ENCODE measurements at places on chromosomes 7 and 10.

- no peak for DNase-seq
Measured at GRCh38 chr10:4333459-4333894, 492.5 kb upstream of the AKR1E2 start.

DNA sequence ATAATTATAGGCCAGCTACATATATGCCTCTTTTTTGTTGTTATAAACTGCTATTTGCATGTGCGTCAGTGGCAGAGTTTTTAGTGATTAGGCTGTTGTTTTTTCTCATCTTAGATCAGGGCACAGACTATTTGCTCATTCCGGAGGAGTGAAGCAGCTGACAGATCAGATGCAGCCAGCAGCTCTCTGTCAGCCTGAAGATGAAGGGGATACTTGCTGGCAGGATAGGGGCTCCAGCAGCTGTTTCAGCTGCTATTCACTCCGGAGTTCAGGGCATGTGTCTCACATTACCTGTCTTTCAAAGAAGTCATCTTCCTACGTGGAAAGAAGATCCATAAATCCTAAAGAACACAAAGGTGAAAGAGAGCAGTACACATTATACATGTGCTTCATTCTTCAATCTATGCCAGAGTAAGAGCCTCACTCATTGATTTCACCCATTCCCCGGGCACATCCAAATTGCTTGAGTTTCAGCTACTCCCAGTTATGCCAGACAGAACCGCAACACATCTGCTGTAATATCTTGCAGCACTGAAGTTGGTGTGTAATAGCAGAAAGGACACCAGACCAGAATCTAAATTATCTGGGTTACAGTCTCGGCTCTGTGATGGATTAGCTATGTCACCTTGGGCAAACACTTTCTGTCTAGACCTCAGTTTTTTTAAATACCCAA lies 182.8 kb upstream of the CHRM2 start:
- DNase-seq = no peak

GRCh38 chr10:19979628-19980027 lies 163.4 kb downstream of the PLXDC2 start:
- DNase-seq = no peak

GRCh38 chr7:76411626-76412025 lies 2.1 kb upstream of the SSC4D start:
- no peak for DNase-seq

DNA sequence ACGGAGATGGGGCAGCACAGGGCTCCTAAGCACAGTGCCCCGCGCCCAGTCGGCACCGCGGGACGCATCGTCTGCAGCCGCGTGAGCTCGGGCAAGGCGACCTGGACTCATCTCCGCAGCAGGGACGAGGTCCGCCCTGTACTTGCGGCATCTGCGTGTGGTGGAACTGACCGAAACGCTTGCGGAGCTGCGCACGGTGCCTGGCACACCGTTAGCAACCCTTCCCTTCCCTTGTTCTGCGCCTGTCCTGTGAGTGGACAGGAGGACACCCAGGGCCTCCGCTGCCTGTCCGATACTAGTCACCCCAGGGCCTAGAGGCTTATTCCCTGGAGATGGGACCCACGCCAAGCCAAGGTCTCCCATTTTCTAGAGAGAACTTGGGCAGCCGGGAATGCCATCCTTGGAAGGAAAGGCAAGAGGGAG lies 98.5 kb downstream of the WDR11 start:
- no peak for DNase-seq

DNA sequence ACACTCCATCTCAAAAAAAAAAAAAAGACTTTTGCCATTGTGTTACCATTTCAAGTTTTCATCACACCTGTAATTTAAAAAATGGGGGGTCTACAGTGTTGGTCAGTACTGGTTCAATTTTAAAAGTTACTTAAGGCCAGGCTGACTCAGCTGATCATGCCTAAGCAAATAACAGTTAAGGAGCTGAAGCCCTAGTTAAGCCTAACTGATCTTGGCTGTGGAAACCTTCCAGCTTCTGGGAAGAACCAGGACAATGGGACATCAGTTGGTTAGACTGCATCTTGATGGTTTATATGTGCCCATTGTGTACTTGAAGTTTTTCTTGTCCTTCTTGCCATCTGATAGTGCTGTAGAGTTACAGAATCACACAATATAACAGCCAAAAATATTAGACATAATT lies 26.7 kb downstream of the VCL start:
- no peak for DNase-seq

- DNase-seq = no peak
Measured at GRCh38 chr7:2498708-2499107, 20.9 kb upstream of the LFNG start.

DNA sequence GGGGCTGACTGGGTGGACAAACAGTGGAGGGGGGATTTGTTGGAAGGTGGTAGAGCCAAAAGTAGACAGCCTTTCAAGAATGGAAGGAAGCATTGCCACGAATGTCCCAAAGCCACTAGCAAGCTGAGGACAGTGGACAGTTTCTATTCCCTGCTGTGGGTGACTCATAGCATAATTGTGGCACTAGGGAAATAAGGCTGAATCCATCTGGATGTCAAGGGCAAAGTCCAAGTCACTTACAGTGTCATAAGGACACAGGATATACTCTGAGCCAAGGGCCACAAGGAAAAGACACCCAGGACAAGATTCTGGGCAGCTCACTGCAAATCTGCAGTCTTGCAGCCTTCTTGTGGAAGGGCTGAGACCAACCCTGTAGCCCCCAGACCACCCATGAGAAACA lies 79.7 kb downstream of the FRMPD2 start:
- DNase-seq = no peak

DNA sequence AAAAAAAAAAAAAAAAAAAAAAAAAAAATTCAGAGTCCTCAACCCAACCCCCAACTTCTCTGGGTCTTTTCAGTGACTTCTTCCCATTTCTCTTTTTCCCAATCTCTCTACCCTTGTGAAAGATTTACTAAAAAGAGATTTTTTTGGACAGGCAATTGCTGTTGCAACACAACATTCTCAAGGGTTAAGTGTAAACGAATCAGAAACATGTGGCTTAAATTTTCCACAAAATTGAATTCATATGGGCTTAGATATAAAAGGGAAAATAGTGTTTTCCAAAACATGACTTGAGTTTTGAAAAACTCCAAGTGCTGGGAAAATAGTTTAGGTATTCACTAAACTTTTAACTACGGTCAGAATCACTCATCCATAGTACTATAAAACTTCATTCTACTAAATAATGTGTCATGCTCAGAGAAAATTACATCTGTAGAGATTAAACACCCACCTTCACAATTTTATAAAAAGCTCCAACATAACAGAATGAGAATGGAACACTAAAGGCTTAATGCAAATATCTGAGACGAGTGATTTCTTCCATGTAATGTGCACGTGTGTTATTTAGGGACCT lies 643.1 kb downstream of the PARD3 start:
- no peak for DNase-seq

- no peak for DNase-seq
Measured at GRCh38 chr10:101912561-101913179, 69.1 kb upstream of the KCNIP2 start.

All from cortex of kidney (tissue), 1 donor.